ENCODE measurements at places on chromosomes 5 and 9. TPM values are rescaled to one million over a fixed set of nuclear protein-coding genes. Genes with fewer than 3 reads are reported as not detected.

GRCh38 chr5:153400931-153401330 lies 89.5 kb upstream of the GRIA1 start:
- H3K36me3 ChIP-seq, result no peaks in the 10 kb centered on the region
- H3K4me1 ChIP-seq, result no peaks in the 10 kb centered on the region
- no peak overlapping the region for H3K27ac ChIP-seq
- no peak overlapping the region for H3K4me3 ChIP-seq
- no peak for DNase-seq
- no peaks in the 10 kb centered on the region for H3K27me3 ChIP-seq

GRCh38 chr5:10599862-10600284 lies 36.0 kb downstream of the ANKRD33B start:
- peaks cover 13% of the 10 kb centered on the region for H3K36me3 ChIP-seq
- H3K27me3 ChIP-seq, result no peaks in the 10 kb centered on the region
- DNase-seq, result no peak
- H3K4me1 ChIP-seq, result peaks cover 73% of the 10 kb centered on the region

DNA sequence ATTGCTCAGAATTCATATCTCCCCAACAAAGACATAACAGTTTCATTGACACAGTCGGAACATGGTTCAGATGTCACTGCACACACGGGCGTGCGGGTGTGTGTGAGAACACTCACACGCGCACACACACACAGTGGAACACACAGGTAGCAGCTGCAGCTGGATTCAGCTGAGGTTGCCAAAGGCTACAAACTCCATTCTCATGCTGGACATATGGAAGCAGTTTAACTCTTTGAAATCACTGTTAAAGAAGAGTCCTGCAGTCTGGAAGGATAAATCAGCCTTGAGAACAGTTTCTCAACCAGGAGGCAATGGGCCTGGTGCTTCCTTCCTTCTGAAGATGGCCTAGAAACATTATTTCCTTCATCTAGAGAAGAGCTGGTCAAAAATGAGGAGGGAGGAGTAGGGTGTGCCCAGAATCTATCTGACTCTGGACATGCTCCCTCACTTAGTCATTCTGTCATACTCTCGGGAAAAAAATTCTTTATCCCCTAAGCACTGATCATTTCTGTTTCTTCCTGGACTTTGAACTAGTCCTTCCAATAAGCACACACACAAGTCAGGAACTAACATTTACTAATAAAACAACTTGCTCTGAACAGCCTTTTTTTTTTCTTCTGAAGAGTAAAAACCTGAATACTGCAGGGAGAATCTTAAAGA lies 160.6 kb downstream of the ZDHHC21 start:
- H3K27ac ChIP-seq, result no peak overlapping the region
- DNase-seq, result no peak
- no peak overlapping the region for H3K4me3 ChIP-seq
- H3K4me1 ChIP-seq, result no peaks in the 10 kb centered on the region
- H3K36me3 ChIP-seq, result no peaks in the 10 kb centered on the region

DNA sequence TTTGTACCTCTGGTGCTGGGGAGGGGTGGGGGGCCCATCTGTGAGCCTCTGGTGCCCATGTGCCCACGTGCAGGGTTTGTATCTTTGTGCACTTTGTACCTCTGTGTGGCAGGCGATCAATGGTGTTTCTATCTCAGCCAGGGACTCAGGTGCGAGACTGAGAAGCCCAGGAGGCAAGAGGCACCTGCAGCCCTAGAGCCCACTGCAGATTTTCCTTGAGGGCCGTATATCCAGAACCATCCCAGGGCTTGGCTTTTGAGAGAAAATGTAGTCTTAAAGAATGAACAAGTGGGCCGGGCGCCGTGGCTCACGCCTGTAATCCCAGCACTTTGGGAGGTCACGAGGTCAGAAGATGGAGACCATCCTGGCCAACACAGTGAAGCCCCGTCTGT lies 52.2 kb upstream of the KCNMB1 start:
- H3K36me3 ChIP-seq, result no peaks in the 10 kb centered on the region
- H3K4me1 ChIP-seq, result no peaks in the 10 kb centered on the region
- no peak overlapping the region for H3K4me3 ChIP-seq
- H3K27me3 ChIP-seq, result no peaks in the 10 kb centered on the region
- no peak overlapping the region for H3K27ac ChIP-seq

GRCh38 chr9:74415995-74416394 lies 81.1 kb upstream of the RORB start:
- no peaks in the 10 kb centered on the region for H3K27me3 ChIP-seq
- no peaks in the 10 kb centered on the region for H3K4me1 ChIP-seq
- H3K4me3 ChIP-seq, result no peak overlapping the region
- H3K27ac ChIP-seq, result no peak overlapping the region

GRCh38 chr9:91246846-91247245 lies 114.9 kb downstream of the AUH start:
- no peak for DNase-seq
- H3K27ac ChIP-seq, result no peak overlapping the region
- H3K36me3 ChIP-seq, result no peaks in the 10 kb centered on the region
- H3K4me3 ChIP-seq, result no peak overlapping the region
- H3K27me3 ChIP-seq, result no peaks in the 10 kb centered on the region
- H3K4me1 ChIP-seq, result no peaks in the 10 kb centered on the region

DNA sequence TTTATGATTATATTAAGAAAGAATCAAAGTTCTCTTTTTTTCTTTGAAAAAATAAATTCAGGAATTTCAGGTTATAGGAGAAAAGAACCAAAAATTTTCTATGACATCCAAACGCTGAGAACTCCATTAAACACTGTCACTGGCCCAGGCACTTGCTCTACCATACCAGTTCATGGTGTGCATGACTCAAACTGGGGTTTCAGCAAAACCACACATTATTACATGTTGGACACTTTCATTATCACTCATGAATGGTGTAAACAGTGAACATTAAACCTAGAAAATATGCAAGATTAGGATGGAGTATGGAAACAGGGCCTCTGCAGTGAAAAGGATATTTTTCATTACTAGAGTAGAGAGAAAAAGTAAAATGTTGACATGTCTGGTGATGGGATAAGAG lies 369.9 kb upstream of the FAM174A start:
- no peaks in the 10 kb centered on the region for H3K36me3 ChIP-seq
- H3K27me3 ChIP-seq, result no peaks in the 10 kb centered on the region
- H3K4me3 ChIP-seq, result no peak overlapping the region

DNA sequence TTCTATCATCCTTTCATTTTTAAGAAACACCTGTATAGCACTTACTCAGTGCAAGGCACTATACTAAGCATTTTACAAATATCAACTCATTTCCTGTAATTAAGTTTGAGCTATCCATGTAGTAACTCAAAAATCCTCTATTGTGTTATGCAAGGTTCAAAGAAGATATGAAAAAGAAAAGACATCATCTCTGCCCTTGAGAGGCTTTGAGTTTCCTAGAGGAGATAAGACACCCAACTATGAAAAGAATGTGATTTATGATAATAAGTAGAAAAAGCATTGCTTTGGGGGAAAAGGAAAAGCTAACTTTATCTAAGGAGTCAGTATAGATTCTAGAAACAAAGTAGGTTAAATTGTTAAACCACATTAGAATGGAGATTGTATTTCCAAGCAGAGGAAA lies 14.2 kb upstream of the ZNF608 start:
- no peaks in the 10 kb centered on the region for H3K36me3 ChIP-seq
- no peak overlapping the region for H3K4me3 ChIP-seq
- H3K27ac ChIP-seq, result no peak overlapping the region
- no peaks in the 10 kb centered on the region for H3K27me3 ChIP-seq
- H3K4me1 ChIP-seq, result no peaks in the 10 kb centered on the region

DNA sequence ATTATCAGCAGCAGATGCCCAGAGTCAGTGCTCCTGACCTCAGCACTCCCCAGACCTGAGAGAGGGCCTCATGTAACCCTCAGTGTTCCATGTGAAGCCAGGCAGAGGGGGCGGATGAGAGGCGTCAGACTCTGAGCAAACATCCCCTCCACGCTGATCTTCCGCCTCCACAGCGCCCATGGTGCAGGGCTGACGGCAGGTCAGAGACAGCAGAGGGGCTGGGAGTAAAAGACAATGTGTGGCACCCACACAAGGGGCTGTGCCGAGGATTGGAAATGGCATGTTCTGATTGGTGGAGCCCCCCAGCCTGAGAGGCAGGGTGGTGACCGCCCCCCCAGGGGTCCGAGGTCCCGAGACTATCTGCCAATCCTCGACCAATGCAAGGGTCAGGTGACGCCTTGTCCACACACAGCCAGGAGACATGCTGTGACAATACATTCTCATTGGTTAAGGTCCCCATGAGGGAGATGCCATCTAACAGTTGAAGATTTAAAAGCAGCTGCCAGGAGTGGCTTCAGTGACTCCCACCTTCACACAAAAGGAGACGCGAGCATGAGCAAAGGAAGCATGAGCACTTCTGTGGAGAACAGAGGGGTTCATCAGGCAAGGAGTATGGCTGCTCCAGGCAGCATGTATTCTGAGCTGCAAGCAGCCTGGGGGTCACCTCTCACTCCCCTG lies 19.3 kb upstream of the SLC25A51 start:
- H3K4me3 ChIP-seq, result no peak overlapping the region
- H3K4me1 ChIP-seq, result no peaks in the 10 kb centered on the region
- no peak for DNase-seq
- no peak overlapping the region for H3K27ac ChIP-seq
- no peaks in the 10 kb centered on the region for H3K27me3 ChIP-seq

DNA sequence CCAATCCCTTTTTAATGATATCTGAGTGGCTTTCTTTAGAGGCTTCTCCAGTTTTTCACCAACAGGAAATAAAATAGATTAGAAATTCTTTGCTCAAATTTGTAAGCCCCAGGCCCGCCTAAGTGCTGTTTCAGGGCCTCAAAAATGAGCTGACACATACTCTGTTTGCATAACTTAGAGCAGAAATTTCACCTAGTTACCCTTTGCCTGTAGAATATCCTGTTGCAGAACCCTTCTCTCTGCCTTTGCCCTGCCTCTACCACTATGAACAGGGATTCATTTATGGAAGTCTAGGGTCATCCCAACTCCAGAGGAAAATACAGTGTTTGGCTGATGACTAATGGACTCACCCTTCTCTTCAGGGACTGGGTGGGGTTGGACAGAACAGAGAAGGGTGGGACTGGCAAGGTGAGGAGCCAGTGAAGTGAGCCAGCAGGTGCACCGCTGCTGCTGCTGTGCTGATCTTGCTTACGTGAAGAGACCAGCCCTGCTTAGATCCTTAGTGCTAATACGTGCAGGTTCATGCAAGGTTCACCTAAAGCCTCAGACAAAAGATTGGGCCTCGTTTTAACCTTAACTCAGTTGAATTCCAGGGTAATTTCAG lies 22.8 kb downstream of the OSTF1 start:
- no peaks in the 10 kb centered on the region for H3K36me3 ChIP-seq
- no peak overlapping the region for H3K4me3 ChIP-seq
- H3K27ac ChIP-seq, result no peak overlapping the region
- DNase-seq, result no peak

DNA sequence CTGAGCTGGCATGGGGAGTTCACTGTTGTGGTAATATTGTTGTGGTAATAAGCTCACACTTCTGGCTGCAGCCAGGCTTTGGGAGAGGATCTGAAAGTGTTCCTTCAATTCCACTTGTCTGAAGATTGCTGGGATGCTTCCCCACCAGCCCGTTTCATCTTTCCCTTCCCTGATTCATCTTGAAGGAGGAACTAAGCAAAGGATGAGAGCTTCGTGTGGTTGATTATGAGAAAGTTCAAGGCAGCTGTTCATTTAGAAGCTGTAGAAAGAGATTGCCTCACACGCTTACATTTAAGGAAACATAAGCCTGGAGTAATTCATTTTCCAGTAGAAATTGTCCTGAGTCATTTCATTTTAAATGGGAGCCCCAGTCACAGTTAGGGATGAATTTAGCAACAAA lies 122.4 kb upstream of the GAS1 start:
- H3K4me1 ChIP-seq, result no peaks in the 10 kb centered on the region
- no peaks in the 10 kb centered on the region for H3K36me3 ChIP-seq
- H3K4me3 ChIP-seq, result no peak overlapping the region
- no peak for DNase-seq

DNA sequence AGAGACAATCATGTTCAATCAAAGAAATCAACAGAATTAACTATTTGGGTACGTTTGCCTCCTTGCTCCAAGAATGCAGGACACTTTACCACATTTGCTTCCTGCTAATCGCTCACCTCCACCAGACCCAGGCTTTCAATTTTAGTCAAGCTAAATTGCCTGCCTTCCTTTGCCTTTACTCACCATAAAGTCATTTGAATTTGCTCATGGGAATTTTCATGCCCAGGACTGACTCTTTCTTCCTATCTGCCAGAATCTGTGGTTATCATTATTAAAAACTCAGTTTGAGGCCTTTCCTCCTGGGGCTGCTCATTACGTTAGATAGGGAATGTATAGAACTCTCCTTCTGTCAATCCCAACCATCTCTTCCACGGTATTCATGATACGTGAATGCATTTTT lies 1935.3 kb upstream of the WWC1 start:
- no peak overlapping the region for H3K4me3 ChIP-seq
- H3K27ac ChIP-seq, result no peak overlapping the region
- DNase-seq, result no peak

- H3K27me3 ChIP-seq, result no peaks in the 10 kb centered on the region
- H3K4me3 ChIP-seq, result no peak overlapping the region
- no peak overlapping the region for H3K27ac ChIP-seq
- no peaks in the 10 kb centered on the region for H3K36me3 ChIP-seq
- H3K4me1 ChIP-seq, result no peaks in the 10 kb centered on the region
Measured at GRCh38 chr5:139808481-139809330, 13.1 kb downstream of the PSD2 start.

GRCh38 chr5:174145821-174146220 lies 100.3 kb downstream of the NSG2 start:
- H3K27me3 ChIP-seq, result no peaks in the 10 kb centered on the region
- H3K4me1 ChIP-seq, result no peaks in the 10 kb centered on the region
- DNase-seq, result no peak

DNA sequence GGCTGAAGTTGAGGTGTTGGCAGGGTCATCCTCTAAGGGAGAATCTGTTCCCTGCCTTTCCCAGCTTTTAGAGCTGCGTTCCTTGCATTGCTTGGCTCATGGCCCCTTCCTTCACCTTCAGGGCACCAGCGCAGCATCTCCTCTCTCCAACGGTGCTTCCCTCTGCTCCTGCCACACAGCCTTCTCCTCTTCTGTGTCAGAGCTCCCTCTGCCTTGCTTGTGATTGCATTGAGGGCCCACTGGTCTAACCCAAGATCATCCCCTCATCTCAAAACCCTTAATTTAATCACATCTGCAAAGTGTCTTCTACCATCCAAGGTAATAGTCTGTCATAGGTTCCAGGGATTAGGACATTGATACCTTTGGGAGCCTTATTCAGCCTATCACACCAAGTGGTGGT lies 205.7 kb upstream of the TBCA start:
- DNase-seq, result no peak
- H3K36me3 ChIP-seq, result no peaks in the 10 kb centered on the region
- no peak overlapping the region for H3K27ac ChIP-seq

GRCh38 chr5:79109527-79110492 lies 1.8 kb upstream of the BHMT start:
- H3K27me3 ChIP-seq, result peaks cover 8% of the 10 kb centered on the region
- no peak overlapping the region for H3K4me3 ChIP-seq
- H3K27ac ChIP-seq, result no peak overlapping the region
- no peaks in the 10 kb centered on the region for H3K4me1 ChIP-seq

Gene MATR3
- 180 TPM for total RNA-seq

Gene PTGES2
- total RNA-seq, result 99.5 TPM

Gene CD274
- total RNA-seq, result 23.5 TPM

Gene MED27
- total RNA-seq, result 24.4 TPM

Gene SGTB
- 8.3 TPM for total RNA-seq

Gene DOK3
- 107 TPM for total RNA-seq

Gene SMIM33
- not detected for total RNA-seq

Gene SLC46A2
- not detected for total RNA-seq
